ENCODE measurements at places on chromosomes 2 and 18. TPM values are rescaled to one million over a fixed set of nuclear protein-coding genes. Genes with fewer than 3 reads are reported as not detected.

Gene AOX1
- 2.4 TPM for total RNA-seq

Gene POTEI
- 0.51 TPM for total RNA-seq

Gene MPPE1
- 14.6 TPM for total RNA-seq

Gene MYO1B
- 131 TPM for total RNA-seq

Gene SPHKAP
- not detected for total RNA-seq

Gene SCN7A
- not detected for total RNA-seq

Gene MBD2
- 34.4 TPM for total RNA-seq

Gene NAT8
- total RNA-seq = not detected

Gene TNFAIP6
- not detected for total RNA-seq

Gene AKAIN1
- not detected for total RNA-seq

Gene IL36G
- total RNA-seq = not detected

Gene WDR75
- total RNA-seq = 49.9 TPM

Gene IL37
- total RNA-seq = not detected

Gene LRATD1
- 2.4 TPM for total RNA-seq

Gene CD226
- 1.0 TPM for total RNA-seq

Gene DAW1
- total RNA-seq = not detected

Gene AGXT
- total RNA-seq = not detected

Gene CMPK2
- 1.9 TPM for total RNA-seq

- no peak for DNase-seq
These were observed 364.5 kb downstream of the PARD3B start for GRCh38 chr2:204909791-204910190.

- no peak for DNase-seq
These were observed 18.2 kb upstream of the CRIM1 start for GRCh38 chr2:36337354-36337753.

GRCh38 chr2:120874888-120875275 lies 139.2 kb downstream of the GLI2 start:
- DNase-seq = no peak

GRCh38 chr2:177568893-177569292 lies 176.3 kb downstream of the AGPS start:
- DNase-seq = no peak

- no peak for DNase-seq
These were observed 265.0 kb upstream of the SLC8A1 start for GRCh38 chr2:40716879-40717278.

DNA sequence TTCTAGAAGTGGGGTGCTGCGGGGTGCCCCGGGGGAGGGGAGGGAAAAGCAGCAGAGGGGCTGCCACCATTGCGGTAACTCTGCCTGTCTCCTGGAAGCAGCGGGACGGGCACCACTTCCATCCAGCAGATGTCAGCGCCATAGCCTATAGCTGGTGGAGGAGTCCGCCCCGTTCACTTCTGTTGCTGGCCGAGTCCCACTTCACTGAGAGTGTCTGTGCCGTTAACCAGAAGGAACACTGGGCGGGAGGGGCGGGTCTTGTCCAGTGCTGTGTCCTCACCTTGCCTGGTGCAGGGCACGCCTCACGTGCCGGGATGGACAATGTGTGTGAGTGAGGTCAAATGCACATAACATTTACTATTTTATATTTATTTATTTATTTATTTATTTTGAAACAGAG lies 19.3 kb upstream of the ODC1 start:
- no peak for DNase-seq

DNA sequence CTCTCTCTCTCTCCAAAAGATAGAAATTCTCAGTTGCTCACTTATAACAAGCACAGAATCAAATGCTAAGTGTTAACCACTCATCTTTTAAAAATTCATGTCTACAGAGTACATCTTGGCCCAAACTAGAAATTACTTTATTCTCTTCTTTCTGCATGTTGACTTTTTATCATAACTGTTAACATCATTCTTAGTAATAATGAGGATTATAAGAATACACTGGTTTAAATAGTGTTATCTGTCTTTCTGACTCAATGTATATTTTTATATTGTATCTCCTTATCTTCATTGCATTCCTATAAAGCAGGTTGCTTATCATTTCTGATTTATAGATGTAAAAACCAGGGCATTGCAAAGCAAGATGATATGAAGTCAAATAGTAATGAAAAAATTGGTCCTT lies 17.8 kb upstream of the KLF7 start:
- DNase-seq = no peak

- DNase-seq = peak; percentile 71
These were observed 160.7 kb upstream of the NT5C1B start for GRCh38 chr2:18749912-18750526.

GRCh38 chr18:11147962-11148679 lies 1.2 kb downstream of the PIEZO2 start:
- DNase-seq = peak; percentile 38

GRCh38 chr2:61255580-61256437 lies 93.8 kb downstream of the C2orf74 start:
- peak; percentile 84 for DNase-seq

- DNase-seq = peak; percentile 63
These were observed 387.6 kb downstream of the FIGN start for GRCh38 chr2:163347982-163348856.

- DNase-seq = no peak
These were observed 33.6 kb downstream of the TTC32 start for GRCh38 chr2:19868224-19868623.

- DNase-seq = no peak
These were observed 144.9 kb downstream of the TNS1 start for GRCh38 chr2:217857624-217858506.

GRCh38 chr18:48800876-48801727 lies 149.7 kb downstream of the SMAD7 start:
- no peak for DNase-seq

DNA sequence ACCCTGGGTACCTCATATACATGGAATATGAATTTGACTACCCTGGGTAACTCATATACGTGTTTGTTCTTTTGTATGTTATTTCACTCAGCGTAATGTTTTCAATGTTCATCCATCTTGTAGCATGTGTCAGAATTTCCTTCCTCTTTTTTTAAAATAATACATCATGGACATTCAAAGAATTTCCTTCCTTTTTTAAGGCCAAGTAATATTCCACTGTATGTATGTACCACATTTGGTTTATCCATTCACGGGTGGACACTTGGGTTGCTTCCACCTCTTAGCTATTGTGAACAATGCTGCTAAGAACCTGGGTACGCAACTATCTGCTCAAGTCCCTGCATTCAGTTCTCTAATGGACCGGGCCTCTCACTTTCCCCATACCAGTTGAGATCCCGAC lies 40.3 kb downstream of the FAM178B start:
- DNase-seq = no peak

GRCh38 chr2:202541137-202541536 lies 93.6 kb upstream of the FAM117B start:
- DNase-seq = no peak

GRCh38 chr2:24652265-24653182 lies 140.7 kb downstream of the PTRHD1 start:
- DNase-seq = no peak

DNA sequence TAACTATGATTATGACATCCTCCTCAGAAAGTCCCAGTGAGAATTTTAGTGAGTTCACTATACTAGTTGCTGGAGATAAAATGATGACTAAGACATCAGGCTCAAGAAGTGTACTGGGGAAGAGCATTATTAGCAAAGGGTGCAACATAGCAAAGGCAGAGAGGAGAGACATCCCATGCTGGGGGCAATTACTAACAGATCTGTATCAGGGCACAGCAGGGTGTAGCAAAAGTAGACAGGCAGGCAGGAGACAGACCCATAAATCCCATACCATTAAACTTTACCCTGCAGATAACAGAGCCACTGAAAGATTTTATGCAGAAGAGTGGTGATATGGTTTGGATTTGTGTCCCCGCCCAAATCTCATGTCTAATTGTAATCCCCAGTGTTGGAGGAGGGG lies 161.7 kb downstream of the SP3 start:
- DNase-seq = no peak

DNA sequence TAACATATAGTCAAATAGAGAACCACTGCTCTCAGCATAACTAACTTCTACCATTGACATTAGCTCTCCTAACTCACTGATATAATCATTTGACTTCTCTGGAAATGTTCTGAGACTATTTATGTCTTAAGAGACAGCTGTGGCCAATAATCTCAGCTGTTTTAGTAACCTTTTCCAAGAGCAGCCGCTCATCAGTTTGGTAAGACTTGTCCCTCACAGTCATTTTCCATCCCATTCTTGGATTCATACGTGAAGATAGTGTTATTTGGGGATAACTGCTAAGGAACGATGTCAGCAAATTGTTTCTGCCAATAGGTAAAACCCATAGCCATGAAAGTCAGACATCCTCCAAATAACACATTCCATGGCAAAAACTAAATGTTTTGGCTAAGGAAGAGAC lies 127.8 kb downstream of the LNPK start:
- no peak for DNase-seq

GRCh38 chr2:178819147-178819875 lies 12.1 kb upstream of the TTN start:
- peak; percentile 18 for DNase-seq

DNA sequence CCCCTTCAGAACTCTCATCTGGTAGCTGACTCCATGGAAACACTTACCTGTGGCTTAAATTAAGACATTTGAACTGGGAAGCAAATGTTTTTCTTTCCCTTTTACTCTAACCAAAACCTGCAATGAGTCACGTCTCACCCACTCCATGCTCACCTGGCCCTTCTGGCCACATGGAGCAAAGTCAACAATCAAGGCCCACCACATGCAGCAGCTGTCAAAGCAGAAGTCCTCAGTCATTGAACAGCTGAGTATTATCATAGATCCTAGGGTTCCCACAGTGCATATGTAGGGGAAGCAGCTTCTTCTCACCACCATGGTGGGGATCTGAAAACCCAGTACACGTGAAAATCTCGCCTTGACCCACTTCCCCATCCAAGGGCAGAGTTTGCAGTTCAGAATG lies 12.3 kb upstream of the MEP1B start:
- no peak for DNase-seq

DNA sequence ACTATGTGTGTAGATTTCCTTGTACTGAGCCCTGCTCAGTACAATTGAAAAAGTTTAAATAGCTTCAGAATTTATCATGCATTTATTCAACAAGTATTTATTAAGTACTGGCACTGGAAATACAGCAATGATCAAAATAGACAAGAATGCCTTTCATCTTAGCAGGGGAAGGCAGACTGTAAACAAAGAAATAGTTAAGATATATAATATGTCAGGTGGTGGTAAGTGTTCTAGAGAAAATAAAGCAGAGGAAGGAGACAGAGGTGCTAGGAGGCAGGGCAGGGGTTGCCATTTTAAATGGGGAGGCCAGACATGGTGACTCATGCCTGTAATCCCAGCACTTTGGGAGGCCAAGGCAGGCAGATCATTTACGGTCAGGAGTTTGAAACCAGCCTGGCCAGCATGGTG lies 13.6 kb upstream of the LIPG start:
- DNase-seq = no peak

GRCh38 chr2:239142296-239142695 lies 258.5 kb downstream of the HDAC4 start:
- DNase-seq = no peak

DNA sequence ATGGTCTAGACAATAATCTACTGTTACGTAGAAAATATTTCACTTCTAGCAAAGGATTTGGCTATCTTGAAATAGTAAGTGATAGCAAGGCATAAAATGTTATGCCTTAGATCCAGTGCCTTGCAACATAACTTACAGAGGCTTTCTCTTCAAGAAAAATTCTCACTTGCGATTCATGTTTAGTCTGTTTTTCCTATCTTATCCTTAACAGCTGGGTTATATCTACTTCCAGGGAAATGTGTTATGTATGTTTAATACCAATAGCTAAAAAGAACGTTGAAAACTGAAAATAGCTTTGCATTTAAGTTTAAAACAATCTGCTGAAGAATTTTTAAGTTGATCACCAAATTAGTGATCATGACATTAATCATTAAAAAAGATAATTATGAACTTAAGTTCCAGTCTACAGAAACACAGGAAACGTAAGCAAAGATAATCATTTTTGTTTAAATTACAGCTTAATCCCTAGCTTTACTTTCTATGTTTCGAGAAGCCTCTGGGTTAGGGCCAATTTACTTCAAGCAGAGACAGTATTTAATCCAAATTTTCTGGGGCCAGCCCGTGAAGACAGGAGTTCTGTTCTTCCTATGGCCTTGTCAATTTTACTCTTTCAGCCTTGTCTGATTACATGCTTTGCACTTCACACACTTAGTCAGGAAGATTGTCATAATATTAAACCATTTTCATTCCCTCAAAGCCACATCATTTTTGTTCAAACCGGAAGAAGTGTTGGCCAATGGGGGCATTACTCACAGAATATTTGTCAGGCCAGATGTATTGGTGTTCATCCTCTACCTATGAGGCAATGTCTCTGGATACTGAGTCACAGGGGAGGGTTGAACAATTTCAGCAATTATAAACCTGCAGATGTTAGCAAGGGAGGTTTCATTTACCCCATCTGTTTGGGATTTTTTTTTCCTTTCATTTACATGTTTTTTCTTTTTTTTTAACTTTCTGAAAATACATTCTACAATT lies 1132.9 kb upstream of the ZEB2 start:
- DNase-seq = no peak

DNA sequence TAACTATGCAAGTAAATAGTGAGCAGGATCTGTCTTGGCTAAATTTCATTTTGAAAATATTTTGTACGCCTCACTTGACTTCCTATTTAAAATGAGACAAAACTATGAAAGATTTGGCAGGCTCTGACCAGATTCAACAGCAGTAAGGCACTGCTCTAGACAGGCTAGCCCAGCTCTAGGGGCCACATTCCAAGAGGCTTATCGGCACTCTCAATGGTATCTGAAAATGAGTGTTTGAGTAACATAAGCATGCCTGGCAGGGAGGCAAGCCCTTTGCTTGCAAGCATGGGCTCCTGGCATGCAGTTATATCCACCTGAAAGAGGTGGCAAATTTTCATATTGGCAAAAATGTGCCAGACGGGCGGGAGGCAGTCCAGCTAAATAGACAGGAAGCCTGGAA lies 10.5 kb downstream of the CAPN13 start:
- no peak for DNase-seq

GRCh38 chr2:124953921-124954320 lies 928.8 kb downstream of the CNTNAP5 start:
- no peak for DNase-seq

DNA sequence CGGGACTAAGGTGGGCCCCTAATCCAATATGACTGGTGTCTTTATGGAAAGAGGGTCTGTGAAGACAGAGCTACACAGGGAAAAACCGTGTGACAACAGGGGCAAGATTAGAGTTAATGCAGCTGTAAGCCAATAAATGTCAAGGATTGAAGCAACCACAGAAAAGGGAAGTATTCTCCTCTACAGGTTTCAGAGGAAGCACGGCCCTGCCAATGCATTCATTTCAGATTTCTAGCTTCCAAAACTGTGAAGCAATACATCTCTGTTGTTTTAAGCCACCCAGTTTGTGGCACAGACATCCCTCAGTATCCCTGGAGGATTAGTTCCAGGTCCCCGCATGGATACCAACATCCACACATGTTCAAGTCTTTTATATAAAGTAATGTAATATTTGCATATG lies 48.8 kb downstream of the SPP2 start:
- no peak for DNase-seq

- no peak for DNase-seq
These were observed 7.7 kb upstream of the TRAPPC8 start for GRCh38 chr18:31950583-31950982.

- no peak for DNase-seq
These were observed 55.8 kb downstream of the ST6GAL2 start for GRCh38 chr2:106830191-106830590.
